ENCODE measurements at places on chromosomes 2 and 18.

GRCh38 chr2:36773947-36774346 is 77.4 kb downstream of the VIT start:
- no peak for DNase-seq

- no peak for DNase-seq
Observed at GRCh38 chr18:65326805-65327204, 424.0 kb upstream of the CDH7 start.

DNA sequence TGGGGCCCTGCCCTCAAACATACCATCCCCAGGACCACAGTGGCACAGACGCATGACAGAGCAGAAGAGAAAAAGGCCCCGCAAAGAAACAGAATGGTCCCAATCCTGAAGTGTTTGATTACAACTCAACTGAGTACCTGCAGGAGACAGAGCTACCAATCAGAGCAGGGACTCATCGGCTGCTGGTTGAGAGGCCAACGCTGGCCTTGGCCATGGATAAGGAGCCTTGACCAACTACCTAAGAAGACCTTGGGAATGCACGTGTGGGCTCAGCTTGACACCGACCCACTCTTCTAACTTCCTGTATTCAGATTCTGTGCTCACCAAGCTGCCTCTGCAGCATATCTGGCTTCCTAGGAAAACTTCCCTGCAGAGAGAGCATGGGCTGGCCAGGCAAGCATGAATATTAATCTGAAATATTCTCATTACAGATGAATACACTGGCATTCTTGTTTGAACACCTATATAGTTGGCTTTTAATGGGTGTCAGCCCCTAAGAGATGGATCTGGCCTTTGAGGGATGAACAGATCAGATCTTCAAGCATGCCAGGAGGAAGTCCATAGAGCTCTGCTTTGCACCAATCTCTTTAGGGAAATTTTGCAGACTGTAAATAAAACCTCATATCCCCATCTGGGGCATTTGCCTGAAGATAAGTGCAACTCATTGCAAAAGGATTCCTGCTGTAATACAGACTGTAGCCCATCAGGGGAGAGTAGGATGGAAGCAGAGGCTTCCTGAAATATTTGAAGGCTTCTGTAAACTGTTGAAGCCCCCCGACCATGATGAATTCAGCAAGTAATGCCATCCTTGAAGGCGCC is 135.4 kb downstream of the BCL2 start:
- DNase-seq = no peak

DNA sequence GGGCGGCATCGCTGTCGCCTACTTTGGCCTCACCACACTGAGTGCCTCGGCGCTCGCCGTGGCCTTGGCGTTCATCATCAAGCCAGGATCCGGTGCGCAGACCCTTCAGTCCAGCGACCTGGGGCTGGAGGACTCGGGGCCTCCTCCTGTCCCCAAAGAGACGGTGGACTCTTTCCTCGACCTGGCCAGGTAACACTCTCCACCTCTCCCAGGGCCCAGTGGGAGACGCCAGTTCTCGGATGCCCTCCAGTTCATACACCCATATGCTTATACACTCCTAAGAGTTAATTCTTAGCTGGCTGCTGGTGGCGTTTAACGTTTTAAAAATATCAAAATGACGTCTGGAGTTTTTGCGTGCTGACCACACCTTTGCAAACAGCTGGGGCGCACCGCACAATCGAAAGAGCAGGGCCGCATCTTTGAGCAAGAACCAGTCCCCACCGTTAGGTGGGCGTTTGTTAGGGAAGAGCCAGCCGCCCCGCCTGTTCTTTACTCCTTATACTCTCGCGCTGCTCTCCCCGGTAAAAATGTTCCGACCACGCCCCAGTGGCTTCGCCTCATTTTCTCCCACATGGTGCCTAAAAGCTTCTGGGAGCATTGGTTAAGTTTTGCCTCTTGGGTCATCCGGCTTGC is 899 bp downstream of the SLC1A4 start:
- no peak for DNase-seq

DNA sequence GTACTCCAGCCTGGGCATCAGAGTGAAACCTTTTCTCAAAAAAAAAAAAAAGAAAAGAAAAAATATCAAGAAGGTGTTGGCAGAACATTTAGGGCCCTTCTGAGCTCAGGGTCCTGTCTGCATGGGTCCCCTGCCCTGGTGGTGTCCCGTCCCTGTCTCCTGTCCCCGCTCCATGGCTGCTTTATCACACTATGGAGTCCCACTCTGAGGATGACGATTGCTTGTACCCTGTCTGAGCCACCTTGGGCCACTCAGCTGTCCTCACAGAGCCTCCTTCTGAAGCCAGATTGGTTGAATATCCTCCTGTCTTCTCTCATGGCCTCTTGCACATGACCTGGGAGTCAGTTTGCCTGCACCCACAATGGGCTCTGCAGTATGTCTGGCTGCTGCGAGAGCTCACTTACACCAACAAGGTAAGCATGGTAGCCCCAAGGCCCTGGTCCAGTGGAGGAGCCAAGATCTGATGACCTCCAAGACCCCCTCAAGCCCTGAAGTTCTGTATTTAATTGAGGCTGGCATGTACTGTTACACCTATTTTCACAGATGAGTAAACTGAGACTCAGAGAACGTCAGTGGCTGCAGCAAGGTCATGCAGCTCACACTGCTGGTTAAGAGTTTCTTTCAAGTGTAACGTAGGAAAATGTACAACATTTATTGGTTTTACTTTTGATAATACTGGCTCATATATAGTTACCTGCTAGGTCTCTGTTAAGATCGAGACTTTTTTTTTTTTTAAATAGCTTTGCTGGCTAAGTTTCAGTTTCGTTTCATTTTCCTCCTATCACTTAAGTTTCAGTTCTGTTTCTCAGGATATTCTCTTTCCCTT is 16.9 kb upstream of the ZCCHC2 start:
- DNase-seq = no peak

DNA sequence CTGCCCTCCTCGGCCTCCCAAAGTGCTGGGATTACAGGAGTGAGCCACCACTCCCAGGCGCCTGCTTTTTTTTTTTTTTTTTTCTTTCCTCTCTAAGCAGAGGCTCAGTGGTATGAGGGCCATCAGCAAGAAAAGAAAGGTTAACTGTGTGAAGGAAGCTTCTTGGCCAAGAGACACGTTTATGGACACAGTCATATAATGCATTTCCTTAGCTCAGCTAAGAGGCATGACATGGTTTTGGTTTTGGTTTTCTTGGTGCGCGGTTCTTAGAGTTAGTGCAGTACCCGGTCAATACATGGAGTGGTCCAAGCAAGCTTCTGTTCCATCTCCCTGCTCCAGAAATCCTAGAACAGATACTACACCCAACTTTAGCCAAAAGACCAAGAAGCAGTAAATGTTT is 42.6 kb downstream of the RALBP1 start:
- DNase-seq = no peak

- DNase-seq = no peak
Observed at GRCh38 chr2:138596403-138596802, 94.8 kb downstream of the SPOPL start.

GRCh38 chr2:233130481-233131020 is 70.4 kb downstream of the INPP5D start:
- DNase-seq = no peak

DNA sequence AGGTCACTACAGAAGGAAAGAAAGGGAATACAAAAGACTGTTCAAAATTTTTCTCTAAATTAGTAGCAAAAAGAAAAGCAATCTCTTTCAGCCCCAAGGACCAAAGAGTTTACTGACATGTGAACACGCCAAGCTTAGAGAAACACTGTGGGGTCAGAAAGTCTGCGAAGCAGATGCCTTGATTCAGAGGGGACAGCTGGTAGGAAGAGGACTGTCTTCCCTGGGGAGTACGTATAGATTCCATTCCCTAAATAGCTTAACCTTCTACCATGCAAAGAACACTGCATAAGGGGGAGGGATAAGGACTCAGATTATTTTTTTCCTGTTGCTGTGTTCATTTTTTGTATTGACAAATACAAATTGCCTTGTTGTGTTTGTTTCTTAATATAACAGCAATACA is 96.1 kb downstream of the IRS1 start:
- DNase-seq = no peak

Measured in stimulated activated CD8-positive, alpha-beta memory T cell treated with anti-CD3 and anti-CD28 coated beads, Interleukin-4, amount 100 ng/mL, for 1 hour (primary cell).